Suppressor macrophage treated with lipopolysaccharide for 1 hour (primary cell): ENCODE measurements at places on chromosomes 3 and 15.

GRCh38 chr3:143036557-143036956, 35.2 kb downstream of the U2SURP start:
- no peak for DNase-seq

GRCh38 chr3:11529281-11529680, 114.4 kb downstream of the VGLL4 start:
- DNase-seq = no peak

DNA sequence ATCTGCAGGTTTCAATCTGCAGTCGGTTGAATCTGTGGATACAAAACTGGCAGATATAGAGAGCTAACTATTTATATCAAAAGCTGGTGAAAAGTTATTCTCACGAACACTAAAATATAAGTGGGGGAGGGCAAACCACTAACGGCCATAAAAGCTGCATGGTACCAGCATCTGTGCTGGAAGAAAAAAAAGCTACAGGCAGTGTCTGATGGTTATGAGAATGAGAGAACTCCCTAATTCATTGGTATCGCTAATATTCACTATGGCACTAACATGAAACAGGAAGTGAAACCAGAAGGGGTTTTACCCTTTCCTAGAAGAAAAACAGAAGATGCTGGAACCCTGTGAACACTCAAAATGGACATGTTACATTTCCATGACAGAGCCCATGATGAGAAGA, 15.9 kb downstream of the CEP70 start:
- DNase-seq = peak; percentile 89

GRCh38 chr3:118476885-118477618, 557.6 kb downstream of the IGSF11 start:
- DNase-seq = no peak

GRCh38 chr3:36991923-36992805, 767 bp downstream of the EPM2AIP1 start:
- DNase-seq = peak; percentile 36

GRCh38 chr3:186722457-186722856, 5.3 kb downstream of the KNG1 start:
- no peak for DNase-seq

- peak; percentile 87 for DNase-seq
These were observed 1.1 kb upstream of the PPARG start for GRCh38 chr3:12287727-12288181.

GRCh38 chr15:37907136-37907535, 27.3 kb upstream of the TMCO5A start:
- DNase-seq = no peak

- no peak for DNase-seq
These were observed 572.2 kb downstream of the GRM7 start for GRCh38 chr3:7433073-7433472.
